ENCODE measurements at places on chromosomes 2 and 18. TPM values are rescaled to one million over a fixed set of nuclear protein-coding genes. Genes with fewer than 3 reads are reported as not detected.

The NEU2 gene
- not detected for total RNA-seq

The TSHZ1 gene
- 13.5 TPM for total RNA-seq

The DCDC2C gene
- total RNA-seq = not detected

The SIX3 gene
- total RNA-seq = not detected

The TCF23 gene
- not detected for total RNA-seq

The KCNG2 gene
- total RNA-seq = not detected

The SCYGR4 gene
- total RNA-seq = not detected

The IMP4 gene
- total RNA-seq = 169 TPM

The ARHGAP15 gene
- 64.3 TPM for total RNA-seq

The BOK gene
- total RNA-seq = not detected

The ACVR1 gene
- total RNA-seq = 46.5 TPM

The ATOH8 gene
- 0.29 TPM for total RNA-seq

The ATP6V1B1 gene
- total RNA-seq = not detected

The PDCL3 gene
- 45.5 TPM for total RNA-seq

The TRIM43 gene
- total RNA-seq = not detected

The C2orf92 gene
- 17.2 TPM for total RNA-seq

The METAP1D gene
- 6.4 TPM for total RNA-seq

All from activated T-helper 1 cell treated with anti-CD3 and anti-CD28 coated beads, Interleukin-12 subunit alpha, Interleukin-12 subunit beta, Interleukin-2, Interleukin-4 antibody, amounts not matched to agents 30 ng/mL and 10 ng/mL and 1 ng/mL, durations not matched to agents 14 hours and 24 hours and 36 hours (primary cell).